Stimulated activated CD8-positive, alpha-beta memory T cell treated with anti-CD3 and anti-CD28 coated beads, Interleukin-4, amount 100 ng/mL, for 1 hour (primary cell): ENCODE measurements at places on chromosomes 5 and 9.

DNA sequence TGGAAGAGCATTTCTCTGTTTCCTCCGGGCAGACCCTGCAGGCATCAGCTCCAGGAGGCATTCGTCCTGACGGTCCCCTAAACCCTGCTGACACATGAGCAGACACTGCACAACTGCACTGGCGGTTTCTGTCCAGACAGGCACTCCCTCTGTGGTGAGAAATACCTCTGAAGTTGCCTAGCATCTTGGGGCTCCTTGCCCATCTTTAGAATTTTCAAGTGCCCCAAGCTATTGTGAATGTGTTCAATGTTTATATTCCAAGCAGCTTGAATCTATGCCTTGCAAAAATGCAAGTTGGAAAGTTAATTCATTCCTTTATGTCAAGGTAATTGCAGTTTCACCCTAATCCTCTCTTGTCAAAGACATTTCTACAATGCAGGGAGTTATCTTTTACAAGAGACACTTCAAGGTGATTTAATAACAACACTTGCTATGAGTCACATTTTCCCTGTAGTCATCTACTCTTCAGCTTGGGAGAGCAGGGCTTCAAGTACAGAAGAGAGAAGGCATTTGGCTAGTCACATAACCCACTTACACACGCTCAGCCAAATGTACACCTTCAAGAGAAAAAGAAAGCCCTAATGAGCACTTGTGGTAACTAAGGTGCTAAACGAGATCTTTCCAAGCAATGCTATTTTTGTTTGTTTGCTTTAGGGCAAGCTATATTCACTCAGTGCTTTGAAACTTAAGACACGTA is 302.5 kb downstream of the MLLT3 start:
- no peak for DNase-seq

- no peak for DNase-seq
Measured at GRCh38 chr5:116046823-116047222, 14.6 kb downstream of the ARL14EPL start.

- no peak for DNase-seq
Measured at GRCh38 chr5:58722160-58722559, 139.3 kb downstream of the RAB3C start.

- DNase-seq, result no peak
Measured at GRCh38 chr9:99130069-99130468, 25.2 kb downstream of the TGFBR1 start.

DNA sequence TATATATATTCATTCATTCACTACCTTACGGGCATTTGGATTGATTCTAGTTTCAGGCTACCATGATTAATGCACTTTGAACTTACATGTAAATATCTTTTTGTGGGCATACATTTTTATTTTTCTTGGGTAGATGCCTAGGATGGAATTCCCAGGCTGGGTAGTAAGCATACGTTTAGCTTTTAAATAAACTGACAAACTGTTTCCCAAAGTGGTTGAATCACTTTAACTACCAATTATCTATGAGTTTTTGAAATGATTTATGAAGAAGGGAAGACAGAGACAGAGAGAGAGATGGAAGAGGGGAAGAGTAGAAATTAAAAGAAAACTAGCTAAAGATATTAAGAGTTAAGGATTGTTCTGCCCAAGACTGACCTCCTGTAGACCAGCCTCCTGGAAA is 612.6 kb downstream of the PSAT1 start:
- DNase-seq, result no peak

GRCh38 chr5:154647761-154648145 is 107.4 kb upstream of the LARP1 start:
- DNase-seq, result no peak

- DNase-seq, result no peak
Measured at GRCh38 chr5:142304013-142304701, 20.7 kb downstream of the SPRY4 start.

- DNase-seq, result no peak
Measured at GRCh38 chr5:38323645-38324295, 65.4 kb downstream of the EGFLAM start.

DNA sequence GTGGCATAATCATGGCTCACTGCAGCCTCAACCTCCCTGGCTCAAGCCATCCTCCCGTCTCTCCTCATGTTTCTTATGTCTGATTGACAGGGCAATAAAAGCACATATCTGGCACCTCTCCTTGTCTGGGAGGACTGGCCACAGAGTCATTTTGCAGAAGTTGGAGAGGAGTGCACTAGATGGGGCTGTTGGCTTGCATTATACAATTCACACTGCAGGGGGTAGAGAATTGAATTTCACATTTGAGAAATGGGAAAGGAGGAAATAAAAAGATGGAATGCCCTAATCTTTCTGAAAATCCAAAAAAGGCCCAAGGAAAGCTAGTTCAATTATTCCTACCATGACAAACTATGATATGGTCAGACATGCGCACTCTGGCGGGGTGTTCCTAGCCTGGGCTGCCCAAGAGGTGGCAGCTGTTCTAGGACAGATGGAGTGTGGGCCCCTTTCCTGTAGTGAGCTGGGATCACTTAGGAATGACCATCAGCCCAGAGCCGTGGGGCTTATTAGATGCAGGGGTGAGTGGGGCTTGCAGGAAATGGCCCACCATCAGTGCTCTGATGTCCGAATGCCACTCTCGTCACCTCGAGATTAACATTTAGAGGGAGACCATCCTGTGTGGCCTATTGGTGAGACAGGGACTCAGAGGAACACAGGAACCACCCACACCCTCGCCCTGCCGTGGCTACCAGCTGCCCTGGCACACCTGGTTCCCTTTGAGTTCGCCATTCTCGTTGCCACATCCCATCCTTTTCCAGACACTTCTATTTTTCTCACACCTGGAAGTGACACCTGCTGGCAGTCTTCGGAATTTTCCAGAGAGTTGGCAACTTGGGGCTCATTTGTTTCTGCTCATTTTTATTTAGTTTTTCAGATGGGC is 21.8 kb upstream of the ANKRD18A start:
- no peak for DNase-seq

DNA sequence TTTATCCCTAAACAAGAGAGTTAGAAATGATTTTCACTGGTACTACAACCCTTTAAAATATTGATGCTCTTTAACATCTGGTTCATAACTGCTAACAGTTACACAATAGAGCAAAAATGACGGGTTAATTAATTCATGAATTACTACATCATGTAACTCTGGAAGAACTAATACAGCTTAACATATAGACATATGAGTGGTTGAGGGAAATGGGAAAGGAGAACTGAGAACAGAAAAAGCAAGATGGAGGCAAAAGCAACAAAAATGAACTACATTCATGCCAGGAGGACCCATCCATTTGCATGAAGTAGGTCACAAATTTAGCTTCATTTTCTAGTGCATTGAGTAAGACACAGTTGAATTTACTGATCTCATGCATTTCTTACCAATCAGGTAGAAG is 61.8 kb downstream of the C9 start:
- no peak for DNase-seq

DNA sequence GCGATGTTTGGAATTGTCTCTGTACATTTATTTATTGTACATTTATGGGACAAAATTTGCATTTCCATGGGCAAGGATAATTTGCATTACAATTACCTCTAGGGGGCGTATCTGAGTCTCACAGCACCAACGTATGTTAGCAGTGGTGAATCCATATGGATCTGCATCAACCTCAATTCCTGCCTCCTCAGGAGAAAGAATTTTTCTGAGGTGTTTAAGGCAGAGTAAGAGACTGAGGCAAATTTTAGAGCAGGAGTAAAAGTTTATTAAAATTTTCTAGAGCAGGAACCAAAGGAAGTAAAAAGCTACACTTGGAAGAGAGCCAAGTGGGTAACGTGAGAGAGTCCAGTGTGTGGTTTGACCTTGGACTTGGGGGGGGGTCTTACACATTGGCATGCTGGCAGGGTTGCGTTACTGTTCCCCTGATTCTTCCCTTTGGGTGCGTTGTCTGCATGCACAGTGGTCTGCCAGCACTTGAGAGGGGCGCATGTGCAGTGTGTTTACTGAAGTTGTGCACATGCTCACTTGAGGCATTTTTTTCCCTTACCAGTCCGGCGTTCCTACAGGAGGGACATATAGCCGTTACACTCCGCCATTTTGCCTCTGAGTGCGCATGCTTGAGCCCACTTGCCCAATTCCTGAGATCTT is 21.0 kb upstream of the RAB14 start:
- no peak for DNase-seq

DNA sequence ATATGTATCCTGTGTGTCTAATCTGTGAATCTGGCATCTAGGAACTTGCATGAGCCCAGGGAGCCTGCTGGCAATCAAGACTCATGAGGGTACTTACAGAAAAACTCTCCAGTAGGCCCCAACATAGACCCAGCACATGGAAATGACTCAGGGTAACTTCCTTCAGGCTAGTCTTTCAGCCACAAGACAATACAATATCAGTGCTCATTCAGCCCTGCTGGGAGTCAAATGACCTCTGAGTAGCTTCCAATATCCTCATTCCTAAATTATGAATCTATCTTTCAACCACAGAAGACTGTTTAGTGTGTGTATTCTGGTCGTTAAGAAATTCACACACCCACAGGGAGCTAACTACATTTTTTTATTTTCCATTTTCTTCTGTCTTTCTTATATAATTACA is 1273.0 kb downstream of the EFNA5 start:
- no peak for DNase-seq

DNA sequence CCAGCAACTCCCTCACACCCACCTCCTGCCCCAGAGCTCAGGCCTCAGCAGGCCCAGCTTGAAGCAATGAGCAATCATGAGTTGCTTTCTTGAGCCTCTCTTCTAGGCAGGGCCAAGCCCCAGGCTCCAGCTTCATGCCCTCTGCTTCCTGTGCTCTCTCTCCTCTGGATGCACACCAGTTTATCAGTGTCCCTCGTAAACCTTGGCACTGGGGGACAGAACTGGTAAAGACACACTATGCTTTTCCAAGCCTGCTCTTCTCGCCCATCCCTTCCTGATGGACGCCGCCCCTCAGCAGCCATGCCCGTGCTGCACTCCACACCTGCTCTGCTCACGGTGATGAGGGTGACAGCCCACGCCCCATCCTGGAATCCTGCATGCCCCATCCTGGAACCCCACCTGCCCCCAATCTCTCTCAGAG is 49.4 kb upstream of the ORM1 start:
- DNase-seq, result no peak

DNA sequence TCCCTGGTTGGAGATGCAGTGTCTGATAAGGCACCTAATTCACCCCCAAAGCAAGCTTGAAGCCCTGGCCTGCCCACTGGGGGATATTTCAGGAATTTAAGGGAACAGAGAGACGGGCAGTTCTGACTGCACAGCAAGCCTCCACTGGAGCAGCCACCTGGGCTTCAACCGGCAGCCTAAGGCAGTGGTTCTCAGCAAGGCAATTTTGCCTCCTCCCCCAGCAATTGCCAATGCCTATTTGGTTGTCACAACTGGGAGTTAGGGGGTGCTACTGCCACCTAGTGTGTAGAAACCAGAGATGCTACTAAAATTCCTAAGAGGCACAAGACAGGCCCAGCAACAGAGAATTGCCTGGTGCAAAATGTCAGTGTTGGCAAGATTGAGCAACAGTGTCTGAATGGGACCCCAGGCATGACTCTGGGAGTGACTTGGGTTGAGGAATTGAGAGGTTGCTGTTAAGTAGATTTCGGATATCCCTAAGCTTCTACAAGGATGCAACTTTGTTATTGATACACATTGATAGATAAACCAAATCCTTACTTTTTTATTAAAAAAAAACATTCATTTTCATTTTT is 58.7 kb upstream of the CTSL start:
- DNase-seq, result no peak

GRCh38 chr9:33146298-33146697 is 20.8 kb downstream of the B4GALT1 start:
- DNase-seq, result no peak

- DNase-seq, result no peak
Measured at GRCh38 chr5:33690374-33691135, 201.2 kb downstream of the ADAMTS12 start.

- DNase-seq, result no peak
Measured at GRCh38 chr9:22053178-22053577, 44.1 kb upstream of the CDKN2B start.

- DNase-seq, result no peak
Measured at GRCh38 chr5:64190562-64191306, 25.1 kb downstream of the RNF180 start.

- DNase-seq, result no peak
Measured at GRCh38 chr5:163561339-163561738, 55.9 kb downstream of the MAT2B start.

DNA sequence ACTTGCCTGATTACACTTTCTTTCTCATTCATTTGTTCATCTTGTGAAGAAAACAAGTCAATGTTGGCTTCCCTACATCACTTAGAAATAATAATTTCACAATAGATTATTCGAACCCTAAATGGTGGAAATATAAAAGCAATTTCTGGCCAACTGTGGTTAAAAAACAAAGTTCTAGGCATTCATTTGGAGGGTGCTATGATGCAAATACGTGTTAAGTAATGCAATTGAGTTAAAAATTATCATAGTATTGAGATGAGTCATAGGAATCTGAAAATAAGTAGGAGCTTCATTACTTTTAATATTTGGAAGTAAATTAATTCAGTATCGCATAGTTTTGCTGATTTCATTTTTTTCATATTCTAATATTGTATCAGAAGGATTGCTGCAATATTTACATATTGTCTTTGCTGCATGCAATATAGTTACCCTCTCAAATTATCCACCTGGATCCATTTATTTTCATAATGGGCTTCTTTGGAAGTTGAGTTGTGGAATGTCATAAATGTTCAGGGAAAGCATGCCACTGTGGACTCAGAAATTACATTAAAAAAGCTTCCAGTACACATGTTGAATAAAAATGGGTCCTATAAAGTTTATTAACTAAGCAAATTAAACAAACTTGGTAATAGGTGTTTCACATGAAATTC is 647.7 kb upstream of the WWC1 start:
- no peak for DNase-seq

DNA sequence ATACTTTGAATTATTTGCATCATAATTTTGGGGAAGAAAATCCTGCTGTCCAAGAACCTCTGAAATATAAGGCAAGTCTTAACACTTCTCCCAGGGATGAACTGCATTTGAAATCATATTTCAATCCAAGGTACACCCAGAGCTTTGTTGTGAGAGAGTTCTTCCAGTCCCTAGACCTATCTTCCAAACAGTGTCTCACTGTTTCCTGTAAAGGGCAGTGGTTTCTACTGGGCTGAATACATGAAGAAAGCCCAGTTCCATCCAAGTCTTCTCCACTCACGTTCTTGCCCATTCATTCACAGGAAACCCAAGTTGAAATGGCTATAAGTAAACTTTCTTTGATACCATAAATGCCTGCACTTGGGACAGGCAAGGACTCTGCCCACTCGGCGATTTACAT is 108.3 kb upstream of the LHFPL2 start:
- no peak for DNase-seq

DNA sequence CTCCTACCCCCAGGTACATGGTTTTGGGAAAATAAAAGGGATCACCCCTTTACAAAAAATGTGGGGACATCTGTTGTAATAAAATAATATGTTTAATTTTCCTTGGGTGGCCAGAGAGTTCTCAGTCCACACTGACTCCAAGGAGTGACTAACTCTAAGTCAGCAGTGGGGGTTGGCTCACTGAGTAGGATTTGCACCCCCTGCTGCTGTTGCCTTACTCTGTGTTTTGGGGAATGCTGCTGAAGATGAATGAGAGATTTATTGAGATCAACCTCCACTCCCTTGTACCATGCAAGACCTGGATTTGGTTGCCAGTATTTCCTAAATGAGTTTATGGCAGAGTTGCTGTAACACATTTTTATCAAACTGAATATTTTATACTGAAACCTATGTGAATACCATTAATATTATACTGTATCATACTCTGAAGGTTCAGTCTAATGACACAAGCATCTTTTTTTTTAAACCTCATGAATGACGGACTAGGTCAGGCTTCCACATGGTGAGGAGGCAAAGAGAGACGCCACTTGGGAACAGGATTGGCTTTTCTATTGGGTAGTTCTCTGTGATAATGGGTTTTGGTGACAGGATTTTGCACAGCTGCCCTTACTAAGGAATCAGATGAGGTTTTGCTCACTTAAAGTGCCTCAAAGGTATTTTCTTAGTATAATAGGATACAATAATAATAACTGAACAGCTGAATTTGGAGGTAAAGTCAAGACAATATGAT is 121.3 kb upstream of the OSMR start:
- no peak for DNase-seq
